ENCODE measurements at places on chromosomes 1 and 21. TPM values are rescaled to one million over a fixed set of nuclear protein-coding genes. Genes with fewer than 3 reads are reported as not detected.

GRCh38 chr1:41649396-41650027 lies 165.0 kb upstream of the EDN2 start:
- H3K27me3 ChIP-seq: peaks cover 2% of the 10 kb centered on the region
- no peak for DNase-seq
- no peak overlapping the region for H3K4me3 ChIP-seq
- peak overlapping the region; percentile 26 for H3K27ac ChIP-seq
- peaks cover 26% of the 10 kb centered on the region for H3K4me1 ChIP-seq

- DNase-seq: no peak
- peaks cover 6% of the 10 kb centered on the region for H3K27me3 ChIP-seq
- H3K27ac ChIP-seq: no peak overlapping the region
- no peak overlapping the region for H3K4me3 ChIP-seq
- no peaks in the 10 kb centered on the region for H3K36me3 ChIP-seq
- H3K4me1 ChIP-seq: no peaks in the 10 kb centered on the region
Observed at GRCh38 chr1:34212673-34213072, 36.0 kb downstream of the C1orf94 start.

- no peak overlapping the region for H3K27ac ChIP-seq
- no peaks in the 10 kb centered on the region for H3K36me3 ChIP-seq
- no peak for DNase-seq
- no peaks in the 10 kb centered on the region for H3K4me1 ChIP-seq
- peaks cover 5% of the 10 kb centered on the region for H3K27me3 ChIP-seq
- H3K4me3 ChIP-seq: no peak overlapping the region
Observed at GRCh38 chr21:35488946-35489345, 439.8 kb upstream of the RUNX1 start.

- peak; percentile 95 for DNase-seq
- H3K4me3 ChIP-seq: peak overlapping the region; percentile 80
- H3K27ac ChIP-seq: peak overlapping the region; percentile 75
- H3K4me1 ChIP-seq: peaks cover 41% of the 10 kb centered on the region
Observed at GRCh38 chr1:244104309-244105060, 53.4 kb downstream of the ZBTB18 start.

DNA sequence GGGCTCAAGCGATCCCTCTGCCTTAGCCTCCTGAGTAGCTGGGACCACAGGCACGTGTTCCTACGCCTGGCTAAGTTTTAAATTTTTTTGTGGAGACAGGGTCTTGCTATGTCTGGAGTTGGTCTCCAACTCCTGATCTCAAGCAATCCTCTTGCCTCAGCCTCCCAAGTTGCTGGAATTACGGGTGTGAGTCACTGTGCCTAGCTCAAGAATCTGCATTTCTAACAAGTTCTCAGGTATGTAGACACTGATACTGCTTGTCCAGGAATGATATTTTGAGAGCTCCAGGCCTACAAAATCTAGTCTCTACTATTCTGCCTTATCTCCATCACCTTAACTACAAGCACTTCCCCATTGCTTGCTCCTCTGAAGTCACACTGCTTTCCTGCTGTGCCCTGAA lies 22.3 kb downstream of the ANGPTL7 start:
- no peak overlapping the region for H3K27ac ChIP-seq
- 0 out of 2 replicates have a peak, but pooled peaks cover 6% of the 10 kb centered on the region for H3K4me1 ChIP-seq

GRCh38 chr21:33018707-33019465 lies 6.8 kb upstream of the OLIG2 start:
- H3K27ac ChIP-seq: no peak overlapping the region
- no peaks in the 10 kb centered on the region for H3K4me1 ChIP-seq
- no peak for DNase-seq
- no peak overlapping the region for H3K4me3 ChIP-seq
- H3K36me3 ChIP-seq: no peaks in the 10 kb centered on the region
- peaks cover 66% of the 10 kb centered on the region for H3K27me3 ChIP-seq

- no peak overlapping the region for H3K27ac ChIP-seq
- H3K4me1 ChIP-seq: peaks cover 48% of the 10 kb centered on the region
- no peaks in the 10 kb centered on the region for H3K36me3 ChIP-seq
- DNase-seq: no peak
- H3K27me3 ChIP-seq: peaks cover 13% of the 10 kb centered on the region
Observed at GRCh38 chr1:12620488-12620865, 2.5 kb upstream of the DHRS3 start.

DNA sequence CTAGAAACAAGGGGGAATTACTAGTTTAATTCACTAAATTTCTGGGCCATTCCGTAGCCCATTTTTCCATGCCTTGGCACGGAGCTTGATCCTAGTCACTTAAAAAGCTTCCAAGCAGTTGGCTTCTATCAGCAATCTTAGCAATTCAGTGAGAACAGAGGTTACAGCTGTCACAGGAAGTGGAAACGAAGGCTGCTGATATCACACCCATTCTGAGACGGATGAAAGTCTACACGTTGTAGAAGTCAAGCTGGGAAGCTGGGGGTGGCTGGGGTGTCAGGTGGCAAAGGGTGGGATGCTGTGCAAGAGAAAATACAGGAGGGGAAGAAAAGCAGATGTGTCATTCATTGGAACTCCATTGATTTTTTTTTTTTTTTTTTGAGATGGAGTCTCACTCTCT lies 11.8 kb upstream of the STMN1 start:
- H3K4me1 ChIP-seq: peaks cover 24% of the 10 kb centered on the region
- H3K36me3 ChIP-seq: no peaks in the 10 kb centered on the region
- H3K27me3 ChIP-seq: peaks cover 8% of the 10 kb centered on the region
- DNase-seq: no peak

- H3K4me3 ChIP-seq: no peak overlapping the region
- DNase-seq: no peak
- no peaks in the 10 kb centered on the region for H3K27me3 ChIP-seq
- H3K4me1 ChIP-seq: peaks cover 34% of the 10 kb centered on the region
- H3K36me3 ChIP-seq: no peaks in the 10 kb centered on the region
Observed at GRCh38 chr1:2210786-2211185, 16.2 kb upstream of the FAAP20 start.

DNA sequence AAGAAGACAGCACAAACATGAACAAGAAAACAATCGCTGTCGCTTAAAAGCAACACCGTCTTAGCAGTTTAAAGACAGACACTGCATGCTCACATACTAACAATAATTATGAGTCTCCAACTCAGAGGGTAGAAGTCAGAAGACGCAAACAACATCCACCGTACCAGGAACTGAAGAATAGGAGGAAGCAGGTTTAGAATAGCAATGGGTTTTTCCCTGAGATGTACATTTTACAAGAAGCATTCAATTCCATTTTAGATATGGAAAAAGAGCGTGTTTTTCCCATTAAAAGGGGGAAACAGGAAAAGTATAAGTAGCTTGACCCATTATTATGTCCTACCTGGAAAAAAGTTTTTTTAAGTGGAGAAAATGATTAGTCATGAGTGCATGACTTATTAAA lies 34.5 kb upstream of the KCNE1 start:
- peaks cover 73% of the 10 kb centered on the region for H3K4me1 ChIP-seq
- no peak overlapping the region for H3K4me3 ChIP-seq
- H3K27me3 ChIP-seq: peaks cover 2% of the 10 kb centered on the region
- H3K36me3 ChIP-seq: peaks cover 24% of the 10 kb centered on the region
- no peak for DNase-seq

DNA sequence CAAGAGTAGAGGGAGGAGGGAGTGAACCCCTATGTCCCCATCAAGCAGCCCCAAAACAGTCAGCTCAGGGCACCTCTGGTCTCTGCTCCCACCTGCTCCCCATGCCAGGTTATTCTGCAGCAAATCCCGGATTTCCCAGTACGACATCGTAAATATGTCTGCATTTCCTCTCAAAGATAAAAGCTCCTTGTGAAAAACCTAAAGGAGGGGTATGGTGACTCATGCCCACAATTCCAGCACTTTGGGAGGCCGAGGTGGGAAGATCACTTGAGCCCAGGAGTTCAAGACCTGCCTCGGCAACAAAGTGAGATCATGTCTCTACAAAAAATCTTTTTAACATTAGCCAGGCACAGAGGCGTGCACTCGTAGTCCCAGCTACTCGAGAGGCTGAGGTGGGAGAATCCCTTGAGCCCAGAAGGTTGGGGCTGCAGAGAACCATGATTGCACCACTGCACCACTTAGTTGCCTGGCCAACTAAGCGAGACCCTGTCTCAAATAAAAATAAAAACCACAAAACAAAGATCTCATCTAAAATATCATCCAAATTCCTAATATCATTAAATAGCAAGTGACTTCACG lies 7.1 kb downstream of the ACOT7 start:
- peak overlapping the region; percentile 63 for H3K27ac ChIP-seq
- no peak overlapping the region for H3K4me3 ChIP-seq
- no peaks in the 10 kb centered on the region for H3K27me3 ChIP-seq
- DNase-seq: no peak
- peaks cover 5% of the 10 kb centered on the region for H3K36me3 ChIP-seq
- H3K4me1 ChIP-seq: peaks cover 21% of the 10 kb centered on the region

DNA sequence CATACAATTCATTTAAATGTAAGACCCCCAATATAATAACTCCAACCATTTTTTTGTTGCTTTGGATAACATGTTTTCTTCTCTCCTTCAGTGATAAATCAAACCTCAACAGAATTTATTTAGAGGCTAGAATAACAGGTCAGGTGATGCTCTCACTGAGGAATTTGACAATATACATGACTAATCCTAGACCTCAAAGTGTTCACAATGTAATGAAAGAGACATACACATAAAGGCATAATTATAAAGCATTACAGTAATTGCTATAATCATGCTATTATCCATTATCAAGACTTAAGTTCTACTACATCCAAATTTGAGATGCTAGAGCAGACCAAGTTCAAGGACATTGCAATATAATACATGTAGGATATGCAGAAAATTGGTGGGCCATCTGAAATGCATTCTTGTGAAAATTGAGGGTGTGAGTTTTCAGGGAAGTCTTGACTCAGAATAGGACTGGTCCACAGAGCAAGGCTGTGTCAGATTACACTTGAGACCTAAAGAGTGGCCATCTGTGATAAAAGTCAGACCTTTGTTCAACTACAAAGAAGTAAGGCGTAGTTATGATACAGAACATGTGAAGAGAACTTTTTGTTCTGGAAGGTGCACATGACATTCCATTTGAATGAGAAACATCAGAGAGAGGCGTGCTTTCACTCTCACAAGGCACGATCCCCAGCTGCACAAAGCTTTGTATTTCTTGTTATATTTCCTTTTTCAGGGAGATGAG lies 45.5 kb downstream of the UTP25 start:
- H3K27ac ChIP-seq: peak overlapping the region; percentile 42
- peaks cover 2% of the 10 kb centered on the region for H3K27me3 ChIP-seq
- no peaks in the 10 kb centered on the region for H3K36me3 ChIP-seq

GRCh38 chr1:184531296-184531695 lies 144.5 kb downstream of the C1orf21 start:
- H3K4me1 ChIP-seq: peaks cover 29% of the 10 kb centered on the region
- no peaks in the 10 kb centered on the region for H3K27me3 ChIP-seq
- H3K27ac ChIP-seq: no peak overlapping the region
- H3K4me3 ChIP-seq: no peak overlapping the region
- no peak for DNase-seq
- H3K36me3 ChIP-seq: no peaks in the 10 kb centered on the region

DNA sequence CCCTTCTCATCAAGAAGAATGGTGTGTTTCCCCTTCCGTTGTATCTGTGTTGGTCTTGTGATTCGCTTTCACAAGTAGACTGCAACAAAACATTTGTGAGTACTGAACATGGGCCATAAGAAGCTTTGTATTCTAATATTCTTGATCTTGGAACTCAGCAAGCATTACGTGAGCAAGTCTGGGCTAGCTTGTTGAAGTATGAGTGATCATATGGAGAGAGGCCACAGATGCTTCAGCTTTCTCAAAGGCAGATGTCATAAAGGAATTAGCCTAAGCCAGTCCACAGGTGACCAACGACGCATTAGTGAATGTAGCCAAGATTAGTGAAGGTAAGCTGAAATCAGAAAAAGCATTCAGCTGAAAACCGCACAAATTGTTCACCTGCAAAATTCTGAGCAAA lies 609.6 kb upstream of the NEGR1 start:
- H3K27me3 ChIP-seq: no peaks in the 10 kb centered on the region
- no peaks in the 10 kb centered on the region for H3K4me1 ChIP-seq
- H3K4me3 ChIP-seq: no peak overlapping the region
- no peaks in the 10 kb centered on the region for H3K36me3 ChIP-seq

- H3K27me3 ChIP-seq: no peaks in the 10 kb centered on the region
- no peak for DNase-seq
- H3K36me3 ChIP-seq: peaks cover 4% of the 10 kb centered on the region
- H3K4me1 ChIP-seq: peaks cover 21% of the 10 kb centered on the region
Observed at GRCh38 chr1:174158767-174159251, 511 bp upstream of the RABGAP1L start.

GRCh38 chr1:145846201-145846612 lies 777 bp downstream of the NUDT17 start:
- DNase-seq: peak; percentile 30
- no peak overlapping the region for H3K4me3 ChIP-seq
- H3K36me3 ChIP-seq: peaks cover 17% of the 10 kb centered on the region
- no peak overlapping the region for H3K27ac ChIP-seq
- peaks cover 4% of the 10 kb centered on the region for H3K27me3 ChIP-seq

GRCh38 chr1:170530972-170531757 lies 801 bp upstream of the GORAB start:
- no peak overlapping the region for H3K4me3 ChIP-seq
- no peak for DNase-seq
- H3K4me1 ChIP-seq: peaks cover 20% of the 10 kb centered on the region
- H3K27me3 ChIP-seq: no peaks in the 10 kb centered on the region

- peak; percentile 66 for DNase-seq
- H3K4me1 ChIP-seq: peaks cover 14% of the 10 kb centered on the region
- H3K36me3 ChIP-seq: no peaks in the 10 kb centered on the region
- H3K27ac ChIP-seq: no peak overlapping the region
- H3K4me3 ChIP-seq: peak overlapping the region; percentile 77
- H3K27me3 ChIP-seq: peaks cover 66% of the 10 kb centered on the region
Observed at GRCh38 chr1:24150234-24151174, 7.6 kb upstream of the IL22RA1 start.

VASH2 gene
- total RNA-seq: not detected

PM20D1 gene
- total RNA-seq: not detected

TMCO4 gene
- 20.2 TPM for total RNA-seq

GOLT1A gene
- total RNA-seq: not detected

TNFAIP8L2 gene
- total RNA-seq: not detected

AGMAT gene
- not detected for total RNA-seq

CLCA1 gene
- total RNA-seq: not detected

FCRL4 gene
- not detected for total RNA-seq

NBL1 gene
- 109 TPM for total RNA-seq

All from HFFc6 (cell line).